ENCODE measurements at places on chromosomes 13 and 19.
A peak's percentile ranks its signal among the peaks of the same experiment; 100 is the strongest.

DNA sequence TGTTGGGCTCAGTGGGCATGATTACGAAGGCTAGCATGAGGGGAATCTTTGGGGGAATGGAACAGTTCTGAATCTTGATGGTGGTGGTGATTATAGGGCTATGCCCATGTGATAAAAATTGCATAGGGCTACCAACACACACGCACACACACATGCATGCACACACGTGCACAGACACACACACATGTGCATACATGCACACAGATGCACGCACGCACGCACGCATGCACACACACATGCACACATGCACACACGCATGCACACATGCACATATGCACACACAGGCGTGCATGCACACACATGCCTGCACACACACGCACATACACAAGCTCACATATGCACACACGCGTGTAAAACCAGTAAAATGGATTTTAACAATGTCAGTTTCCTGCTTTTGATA, 85.9 kb downstream of the MUC16 start:
- no peak for DNase-seq

GRCh38 chr19:1577929-1578618, 9.9 kb upstream of the MEX3D start:
- DNase-seq = no peak

GRCh38 chr13:110625771-110626321, 10.5 kb downstream of the NAXD start:
- DNase-seq = no peak

DNA sequence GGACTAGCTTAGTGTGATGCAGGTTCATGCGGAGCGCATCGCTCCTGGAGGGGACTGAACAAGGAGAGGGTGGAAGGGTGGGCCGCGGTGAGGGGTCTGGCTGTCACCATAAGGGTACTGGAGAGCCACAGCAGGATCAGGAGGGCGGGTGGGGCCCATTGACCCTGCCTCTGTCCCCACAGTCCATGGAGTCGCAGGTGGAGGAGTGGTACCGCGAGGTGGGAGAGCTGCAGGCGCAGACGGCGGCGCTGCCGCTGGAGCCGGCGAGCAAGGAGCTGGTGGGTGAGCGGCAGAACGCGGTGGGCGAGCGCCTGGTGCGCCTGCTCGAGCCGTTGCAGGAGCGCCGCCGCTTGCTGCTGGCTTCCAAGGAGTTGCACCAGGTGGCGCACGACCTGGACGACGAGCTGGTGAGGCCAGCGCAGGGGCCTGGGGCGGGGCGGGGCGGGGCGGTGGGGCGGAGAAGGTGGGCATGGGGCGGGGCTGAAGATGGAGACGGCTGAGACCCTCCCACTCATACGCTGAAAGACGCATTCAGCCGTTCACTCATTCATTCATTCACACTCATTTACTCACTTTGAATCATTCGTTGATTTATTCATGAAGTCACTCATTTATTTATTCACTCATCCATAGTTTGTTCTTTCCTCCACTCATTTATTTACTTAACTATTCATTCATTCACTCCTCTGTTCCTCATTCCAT, 27.5 kb upstream of the SHKBP1 start:
- DNase-seq = peak; percentile 94

Data from ecto neural progenitor cell (in vitro differentiated cells).